ENCODE measurements at places on chromosomes 7 and 10.

- no peak for DNase-seq
Observed at GRCh38 chr7:72025381-72025960, 386.7 kb downstream of the CALN1 start.

DNA sequence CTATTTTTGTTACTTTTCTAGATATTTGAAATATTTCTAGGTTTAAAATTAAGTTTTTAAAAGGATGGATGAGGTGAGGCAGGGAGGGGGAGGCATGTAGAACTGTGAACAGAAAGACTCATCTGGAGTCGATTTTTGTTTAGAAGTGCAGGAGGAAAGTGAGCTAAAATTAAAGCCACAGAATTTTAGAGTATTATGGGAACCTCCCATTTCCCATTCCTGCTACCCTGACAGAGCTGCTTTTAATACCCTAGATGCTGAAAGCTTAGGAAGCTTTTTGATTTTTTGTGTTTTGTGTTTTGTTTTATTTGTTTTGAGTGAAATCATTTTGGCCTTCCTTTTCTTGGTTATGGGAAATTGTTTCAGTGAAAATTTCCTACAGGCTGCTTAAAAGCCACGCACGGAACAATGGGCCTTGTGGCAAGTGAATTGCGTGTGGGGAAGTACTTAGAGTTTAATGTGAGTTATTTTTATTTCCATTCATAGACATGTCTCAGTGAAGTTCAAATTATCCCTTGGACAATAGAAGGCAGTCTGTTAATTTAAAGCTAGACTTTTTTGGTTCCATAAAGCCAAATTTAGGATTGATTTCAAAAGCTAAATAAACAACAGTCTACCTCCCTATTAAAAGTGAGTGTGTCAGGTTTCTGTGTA, 102.0 kb upstream of the HDAC9 start:
- DNase-seq: no peak

DNA sequence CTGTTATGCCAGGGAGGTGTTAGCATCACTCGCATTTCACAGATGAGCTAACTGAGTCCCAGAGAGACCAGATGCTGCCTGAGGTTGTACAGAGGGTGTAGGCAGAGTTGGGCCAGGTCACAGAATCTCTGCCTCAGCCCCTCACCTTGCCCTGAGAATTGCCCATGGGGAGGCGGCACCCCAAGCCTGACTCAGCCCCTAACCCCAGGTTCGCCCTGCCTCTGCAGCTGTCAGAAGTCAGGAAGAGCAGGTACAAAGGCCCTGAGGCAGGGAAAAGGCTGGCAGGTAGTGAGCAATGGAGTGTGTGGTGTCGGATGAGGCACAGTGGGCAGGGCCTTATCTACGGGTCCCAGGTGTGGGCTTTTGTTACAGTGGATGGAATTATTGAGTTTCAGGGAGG, 79.4 kb downstream of the MYL10 start:
- no peak for DNase-seq

- no peak for DNase-seq
Observed at GRCh38 chr7:21368317-21368716, 59.6 kb upstream of the SP4 start.

- DNase-seq: no peak
Observed at GRCh38 chr7:81525841-81526240, 244.0 kb downstream of the HGF start.

- DNase-seq: peak; percentile 22
Observed at GRCh38 chr10:8402576-8402975, 348.1 kb downstream of the GATA3 start.

DNA sequence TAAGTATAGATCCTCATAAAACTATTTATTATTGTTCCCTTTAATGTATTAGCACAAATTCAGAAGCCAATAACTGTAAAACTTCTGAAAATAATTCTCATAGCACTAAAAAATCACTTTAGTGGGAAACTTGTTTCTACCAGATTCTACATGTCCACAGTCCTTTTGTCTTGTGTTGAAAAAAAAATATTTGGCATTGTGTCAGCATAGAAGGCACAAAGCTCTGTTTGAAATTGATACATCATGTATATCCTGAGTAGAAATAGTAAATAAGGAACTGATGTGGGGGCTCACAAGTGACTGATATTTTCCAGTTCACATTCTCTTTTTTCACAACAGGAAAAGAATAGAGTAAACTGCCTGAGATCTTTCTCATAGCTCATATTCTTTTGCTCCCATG, 134.6 kb downstream of the GRM3 start:
- no peak for DNase-seq

DNA sequence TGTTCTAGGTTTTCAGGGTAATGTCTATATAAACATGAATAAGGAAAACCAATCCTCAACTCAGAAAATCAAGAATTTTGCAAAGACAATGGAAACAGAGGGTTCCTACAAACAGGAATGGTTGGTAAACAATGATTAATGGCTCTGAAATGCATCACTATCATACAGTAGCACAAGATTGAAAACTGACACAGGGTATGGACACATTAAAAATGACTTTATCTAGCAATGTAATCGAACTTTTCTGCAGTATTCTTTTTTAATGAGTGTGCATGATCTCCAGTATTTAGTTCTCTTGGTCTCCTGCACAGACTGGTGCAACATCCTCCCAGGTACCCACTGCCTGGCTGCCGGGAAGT, 15.9 kb downstream of the GRB10 start:
- DNase-seq: no peak

DNA sequence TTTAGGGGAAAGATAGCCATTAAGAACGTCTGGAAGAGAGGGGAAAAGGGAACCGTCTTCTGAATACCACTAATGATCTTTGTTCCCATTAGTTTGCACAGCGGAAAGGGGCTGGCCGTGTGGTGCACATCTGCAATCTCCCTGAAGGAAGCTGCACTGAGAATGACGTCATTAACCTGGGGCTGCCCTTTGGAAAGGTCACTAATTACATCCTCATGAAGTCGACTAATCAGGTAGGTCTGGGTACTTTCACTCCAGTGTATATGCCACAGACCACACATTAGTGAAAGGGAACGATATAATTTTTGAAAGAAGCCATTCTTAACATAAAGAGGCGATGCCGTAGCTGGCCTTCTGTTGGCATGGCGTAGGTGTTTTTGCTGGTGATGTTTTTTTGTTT, 74.3 kb upstream of the PDCD4 start:
- no peak for DNase-seq

DNA sequence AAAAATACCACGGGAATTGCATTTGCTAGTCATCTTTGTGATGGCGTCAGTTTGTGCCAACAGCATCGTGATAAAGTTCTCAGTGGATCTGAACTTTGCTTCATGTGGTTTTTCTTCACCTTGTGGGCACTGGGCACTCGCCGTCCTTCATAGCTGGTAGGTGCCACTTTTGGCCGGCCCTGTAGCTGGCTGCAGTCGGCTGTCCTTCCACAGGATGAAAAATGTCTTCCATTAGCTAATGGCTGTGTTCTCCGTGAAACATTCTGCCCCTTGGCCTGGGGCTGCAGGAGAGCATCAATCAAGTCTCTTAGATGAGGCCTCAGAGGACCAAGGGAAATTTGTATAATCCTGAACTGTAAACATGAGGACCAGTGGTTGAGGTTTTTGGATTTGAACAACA, 145.3 kb downstream of the DYNC1I1 start:
- no peak for DNase-seq

All from CD4-positive, alpha-beta T cell treated with Interleukin-1 beta for 1 hour (primary cell).